ENCODE measurements at places on chromosomes 2 and 18.
A peak's percentile ranks its signal among the peaks of the same experiment; 100 is the strongest.

- DNase-seq, result no peak
Observed at GRCh38 chr2:145875016-145875415, 1355.1 kb upstream of the ZEB2 start.

DNA sequence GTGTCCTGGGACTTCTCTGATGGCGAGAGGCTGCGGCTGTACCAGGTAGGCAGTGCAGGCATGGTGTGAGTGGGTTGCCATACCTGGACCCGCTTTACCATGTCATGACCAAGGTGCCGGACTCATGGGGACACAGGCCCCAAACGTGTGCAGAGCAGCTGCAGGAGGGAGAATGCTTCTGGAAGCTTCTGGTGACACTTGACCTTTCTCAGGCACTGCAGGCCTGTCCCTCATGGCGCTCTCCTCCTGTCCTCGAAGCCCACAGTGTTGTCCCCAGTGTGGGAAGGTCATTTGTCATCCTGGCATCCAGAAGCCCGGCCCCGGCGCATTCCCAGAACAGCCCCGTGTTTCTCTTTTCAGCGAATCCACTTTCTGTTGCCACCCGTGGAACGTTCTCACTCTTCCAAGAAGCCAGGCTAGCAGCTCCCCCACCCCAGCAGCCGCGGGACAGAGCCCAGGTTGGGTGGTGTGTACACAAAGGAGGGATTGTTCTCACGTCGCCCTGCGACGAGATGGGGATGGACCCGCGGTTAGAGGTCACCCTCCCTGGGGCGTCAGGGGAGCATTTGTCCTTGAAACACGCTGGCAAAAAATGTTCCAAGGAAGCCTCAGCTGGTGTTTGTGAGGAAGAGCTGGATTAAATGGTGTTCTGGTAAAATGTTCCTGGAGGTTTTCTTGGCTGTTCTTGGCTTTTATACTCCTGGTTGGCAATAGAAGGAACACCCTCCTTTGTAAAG lies 43.7 kb downstream of the SH3BP4 start:
- DNase-seq, result no peak

- DNase-seq, result no peak
Observed at GRCh38 chr2:174792309-174793025, 28.2 kb upstream of the CHRNA1 start.

- no peak for DNase-seq
Observed at GRCh38 chr2:239807568-239807967, 217.6 kb downstream of the NDUFA10 start.

DNA sequence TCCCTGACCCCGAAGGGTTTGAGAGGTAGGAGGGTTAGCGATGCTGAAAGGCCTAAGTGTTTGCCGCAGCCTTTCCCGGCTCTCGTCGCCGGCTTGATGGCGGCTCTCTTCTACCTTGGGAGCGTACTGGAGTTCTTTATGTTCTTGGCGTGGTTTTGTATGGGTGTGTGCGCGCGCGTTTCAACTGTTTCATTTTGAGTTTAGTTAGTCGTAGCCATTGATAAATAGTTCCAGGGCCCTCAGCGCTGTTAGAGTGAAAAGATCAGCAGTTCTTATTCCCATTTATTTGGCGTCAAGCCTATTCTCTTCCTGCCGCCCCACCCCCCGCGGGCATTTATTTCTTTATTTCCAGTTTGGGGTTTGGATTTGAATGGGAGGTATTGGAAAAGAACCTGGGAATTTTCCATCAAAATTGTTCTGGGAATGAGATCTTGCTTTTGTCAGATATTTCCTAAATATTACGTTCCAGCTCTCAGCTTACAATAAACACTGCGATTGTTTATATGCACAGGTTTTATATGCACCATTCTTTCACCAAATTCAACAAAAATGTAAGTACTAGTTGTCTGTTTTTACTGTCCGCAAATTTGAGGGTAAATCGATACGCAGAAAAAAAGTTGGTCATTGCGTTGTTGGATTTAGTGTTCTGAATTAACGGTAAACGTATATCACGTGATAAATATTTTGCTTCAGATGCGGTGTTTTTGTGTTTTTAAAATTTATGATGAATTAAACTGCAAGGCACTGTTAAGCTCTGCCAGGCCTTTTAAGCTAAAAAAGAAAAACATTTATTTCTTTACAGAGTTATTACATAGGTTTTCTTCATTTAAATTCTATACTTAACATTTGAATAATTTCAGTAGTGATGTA lies 954 bp downstream of the CCNT2 start:
- DNase-seq, result peak; percentile 68

GRCh38 chr2:166417669-166418068 lies 41.9 kb upstream of the SCN9A start:
- no peak for DNase-seq

- DNase-seq, result no peak
Observed at GRCh38 chr2:8125741-8126711, 555.8 kb upstream of the ID2 start.

GRCh38 chr2:171271971-171272436 lies 111.3 kb upstream of the TLK1 start:
- DNase-seq, result no peak

DNA sequence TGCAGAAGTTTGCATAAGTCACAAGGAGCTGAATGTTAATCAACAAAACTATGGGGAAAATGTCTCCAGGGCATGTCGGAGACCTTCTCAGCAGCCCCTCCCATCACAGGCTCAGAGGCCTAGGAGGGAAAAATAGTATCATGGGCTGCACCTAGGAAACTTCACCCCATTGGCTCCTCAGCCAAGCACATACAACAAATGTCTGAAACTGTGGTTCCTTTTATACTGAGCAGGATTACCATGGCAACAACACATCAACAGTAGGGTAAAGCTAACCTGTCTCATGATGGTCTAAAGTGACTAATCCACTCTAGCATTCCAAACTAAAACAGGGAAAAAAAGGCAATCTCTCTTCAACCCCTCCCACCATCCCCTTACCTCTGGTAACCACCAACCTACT lies 3.2 kb upstream of the NEMP2 start:
- no peak for DNase-seq

- no peak for DNase-seq
Observed at GRCh38 chr2:54207666-54208195, 48.3 kb downstream of the TSPYL6 start.

GRCh38 chr2:68291314-68291713 lies 28.4 kb downstream of the CNRIP1 start:
- no peak for DNase-seq

DNA sequence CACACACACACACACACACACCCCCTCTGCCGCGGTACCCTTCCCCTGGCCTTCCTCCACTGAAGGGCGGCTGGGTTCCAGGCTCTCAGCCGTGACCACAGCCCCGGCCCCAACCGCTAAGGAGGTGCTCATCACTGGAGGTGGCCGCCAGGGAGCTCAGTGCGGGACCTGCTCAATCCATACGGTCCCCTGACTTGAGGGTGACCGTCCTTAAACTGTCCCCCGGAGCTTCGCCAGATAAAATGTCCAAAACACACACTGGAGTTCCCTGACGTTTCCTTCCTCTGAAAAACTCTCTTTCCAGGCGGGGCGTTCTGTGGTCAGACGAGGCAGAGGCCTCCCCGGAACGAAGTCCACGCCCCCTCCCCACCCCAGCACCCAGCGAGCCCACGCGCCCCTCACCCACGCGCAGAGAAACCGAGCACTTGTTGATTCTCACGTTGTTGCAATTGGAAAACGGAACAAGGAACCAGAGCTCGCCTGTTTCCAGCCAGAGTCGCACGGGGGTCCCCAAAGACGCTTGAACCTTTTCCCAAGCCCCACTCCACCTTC lies 1.4 kb downstream of the MBP start:
- DNase-seq, result peak; percentile 39

DNA sequence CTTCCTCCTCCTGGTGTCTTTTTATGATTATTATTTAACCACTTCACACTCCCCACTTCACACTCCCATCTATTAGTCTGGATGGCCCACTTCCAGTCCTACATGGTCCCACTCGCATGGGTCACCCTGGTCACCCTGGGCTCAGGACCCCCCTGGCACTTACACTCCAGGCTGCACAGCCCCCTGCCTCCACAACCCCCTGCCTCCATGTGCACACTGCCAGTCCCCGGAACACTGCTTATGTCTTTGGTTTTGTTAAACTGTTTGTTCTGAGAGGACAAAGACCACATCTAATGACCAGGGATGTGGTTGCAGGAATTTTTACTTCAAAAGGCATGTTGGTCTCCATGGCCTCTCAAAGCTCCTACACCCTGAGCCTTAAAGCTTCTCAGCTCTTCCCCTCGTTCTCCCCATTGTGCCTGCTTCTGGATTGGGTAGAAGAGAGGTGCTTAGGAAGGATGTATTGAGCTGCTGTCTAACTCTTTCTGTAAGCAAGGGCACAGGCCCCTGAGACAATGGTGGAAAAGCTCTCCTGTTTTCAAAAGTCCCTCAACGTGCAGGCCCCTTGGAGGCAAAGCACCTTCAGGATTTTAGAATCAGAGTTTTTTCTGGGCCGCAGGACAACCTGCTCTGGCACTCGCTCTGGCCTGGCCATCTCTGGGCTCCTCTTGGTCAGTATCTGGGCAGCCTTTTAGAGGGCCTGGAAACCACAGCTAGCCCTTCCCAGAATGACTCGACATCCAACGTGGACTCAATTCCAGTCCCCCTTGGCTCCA lies 150.0 kb upstream of the HAAO start:
- DNase-seq, result no peak

- no peak for DNase-seq
Observed at GRCh38 chr2:196486146-196486545, 153.4 kb upstream of the CCDC150 start.

DNA sequence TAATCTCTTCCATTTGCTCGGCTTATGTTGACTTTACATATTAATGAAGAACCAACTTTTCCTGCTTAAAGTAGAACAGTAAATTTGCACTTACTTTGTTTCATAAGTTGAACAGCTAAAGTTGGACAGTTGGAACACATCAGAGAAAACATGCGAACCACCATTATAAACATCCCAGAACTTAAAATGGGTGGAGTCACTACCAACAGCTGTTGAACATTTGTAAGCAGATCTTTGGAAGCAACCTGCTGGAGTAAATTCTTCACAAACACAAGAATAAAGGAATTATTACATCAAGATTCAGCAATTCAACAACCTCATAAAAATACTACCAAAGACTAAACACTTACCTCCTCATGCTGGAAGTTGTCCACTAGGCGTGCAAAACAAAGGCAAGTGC lies 96.4 kb upstream of the DNER start:
- DNase-seq, result no peak

GRCh38 chr2:39470580-39470979 lies 33.5 kb upstream of the MAP4K3 start:
- DNase-seq, result no peak

DNA sequence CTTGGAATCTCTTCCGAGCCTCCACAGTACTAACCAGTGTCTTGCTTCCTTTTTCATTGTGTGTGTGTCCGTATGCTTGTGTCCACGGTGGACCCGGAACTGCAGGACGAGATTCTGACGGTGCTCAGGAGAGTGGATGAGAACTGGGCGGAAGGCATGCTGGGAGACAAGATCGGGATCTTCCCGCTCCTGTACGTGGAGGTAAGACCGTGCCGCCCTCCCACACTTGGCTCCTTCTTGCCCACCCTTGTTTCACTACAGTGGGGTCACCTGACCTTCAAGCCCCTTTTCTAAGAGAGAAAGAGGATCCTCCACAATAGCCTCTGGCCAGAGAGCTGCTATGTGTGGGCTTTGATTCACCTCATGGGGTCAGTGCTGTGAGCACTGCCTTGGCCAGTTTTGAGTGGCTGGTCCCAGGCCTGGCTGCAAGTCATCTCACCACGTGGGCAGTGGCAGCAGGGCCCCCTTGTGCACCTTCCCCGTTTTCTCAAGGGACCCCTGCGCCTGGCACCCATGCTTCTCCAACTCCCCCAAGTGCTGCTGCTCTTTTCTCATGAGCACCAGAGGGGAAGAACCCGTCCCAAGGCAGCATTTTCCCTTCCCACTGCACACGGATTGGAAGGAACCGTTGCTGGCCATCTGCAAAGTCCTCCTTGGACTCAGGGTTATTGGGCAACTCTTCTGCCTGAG lies 242.1 kb downstream of the SEPTIN10 start:
- no peak for DNase-seq

- no peak for DNase-seq
Observed at GRCh38 chr2:696999-697627, 19.9 kb upstream of the TMEM18 start.

GRCh38 chr2:5700551-5700950 lies 8.4 kb downstream of the SOX11 start:
- DNase-seq, result no peak
